GM03348 (cell line): ENCODE measurements at places on chromosomes 3 and 15.
A peak's percentile ranks its signal among the peaks of the same experiment; 100 is the strongest.

GRCh38 chr15:77420610-77421369 is at the start of gene HMG20A:
HMG20A (plus strand) TSS chr15:77420888; CDS start chr15:77458408, 37,520 bp downstream.
- peak; percentile 75 for DNase-seq

GRCh38 chr15:25850154-25851111 is 12.7 kb downstream of the ATP10A start:
- peak; percentile 93 for DNase-seq

GRCh38 chr3:134464064-134464688 is 21.6 kb downstream of the ANAPC13 start:
- DNase-seq: peak; percentile 91

- DNase-seq: peak; percentile 74
Observed at GRCh38 chr15:73927003-73927475, 777 bp downstream of the LOXL1 start.

GRCh38 chr3:194103505-194103904 is 32.4 kb upstream of the HES1 start:
- DNase-seq: no peak

- DNase-seq: no peak
Observed at GRCh38 chr3:37441689-37442088, 267.3 kb upstream of the LRRFIP2 start.

GRCh38 chr3:153628591-153628990 is 466.6 kb downstream of the RAP2B start:
- no peak for DNase-seq

- no peak for DNase-seq
Observed at GRCh38 chr3:32194653-32195052, 43.8 kb upstream of the CMTM8 start.

GRCh38 chr15:31060429-31061140 is 40.9 kb downstream of the TRPM1 start:
- DNase-seq: no peak

DNA sequence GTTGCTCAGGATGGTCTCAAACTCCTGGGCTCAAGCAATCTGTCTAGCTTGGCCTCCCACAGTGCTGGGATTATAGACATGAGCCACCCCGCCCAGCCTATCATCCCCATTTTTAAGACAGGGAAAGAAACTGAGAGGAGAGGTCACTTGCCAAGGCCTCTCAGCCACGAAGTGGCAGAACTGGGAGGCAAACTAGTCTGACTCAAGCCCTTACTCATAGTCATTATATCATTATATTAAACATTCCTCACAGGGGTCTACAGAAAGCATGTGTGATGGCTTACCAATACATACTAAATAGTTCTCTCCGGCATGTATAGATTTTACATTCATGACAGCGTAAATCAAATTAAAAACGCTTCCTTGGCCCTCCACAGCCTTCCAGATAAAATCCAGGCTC is 62.0 kb upstream of the ZBTB38 start:
- no peak for DNase-seq

DNA sequence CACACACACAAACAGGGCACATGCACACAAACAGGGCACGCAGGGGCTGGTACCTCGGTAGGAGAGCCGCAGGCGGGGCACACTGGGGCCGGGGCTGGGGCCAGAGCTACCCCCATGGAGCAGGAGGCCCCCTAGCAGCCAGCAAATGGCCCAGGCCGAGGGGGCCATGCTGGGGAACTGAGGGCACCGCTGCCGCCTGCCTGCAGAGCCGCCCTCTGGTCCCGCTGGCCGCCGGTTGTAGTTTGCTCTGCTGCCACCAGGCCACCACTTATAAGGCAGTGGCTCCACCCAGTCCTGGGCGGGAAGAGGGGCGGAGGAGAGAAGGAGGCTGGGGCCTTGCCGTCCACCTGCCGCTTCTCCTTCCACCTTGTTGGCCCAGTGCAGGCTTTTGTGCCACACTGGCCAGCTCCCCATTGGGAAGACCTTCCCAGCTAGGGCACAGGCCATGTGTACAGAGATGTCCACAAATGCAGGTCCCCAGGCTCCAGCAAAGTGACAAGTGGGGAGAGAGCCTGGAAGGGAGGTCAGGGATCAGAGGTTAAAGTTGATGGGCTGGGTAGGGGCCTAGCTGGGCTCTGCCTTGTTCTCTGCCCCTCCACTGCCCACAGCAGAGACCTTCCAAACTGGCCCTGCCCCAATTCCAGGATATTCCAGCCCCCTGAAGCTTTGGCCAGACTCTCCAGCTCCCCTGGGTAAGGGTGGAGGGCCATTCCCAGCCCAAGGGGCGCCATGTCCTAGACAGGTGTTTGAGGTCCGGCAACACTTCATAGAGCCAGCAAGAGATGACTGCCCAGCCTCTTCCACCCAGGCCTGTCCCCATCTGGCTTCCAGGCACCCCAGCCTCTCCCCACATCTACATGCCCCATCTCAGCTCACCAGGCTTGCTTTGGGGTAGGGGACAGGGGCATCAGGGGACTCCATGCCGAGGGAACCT is at the start of gene SEMA3G:
Gene SEMA3G (minus strand): TSS at position 244 of the 934 bp plus-strand sequence. CDS start 76 bp downstream, at position 168.
- peak; percentile 88 for DNase-seq

- DNase-seq: peak; percentile 45
Observed at GRCh38 chr3:144652573-144652972, 681.0 kb downstream of the DIPK2A start.

DNA sequence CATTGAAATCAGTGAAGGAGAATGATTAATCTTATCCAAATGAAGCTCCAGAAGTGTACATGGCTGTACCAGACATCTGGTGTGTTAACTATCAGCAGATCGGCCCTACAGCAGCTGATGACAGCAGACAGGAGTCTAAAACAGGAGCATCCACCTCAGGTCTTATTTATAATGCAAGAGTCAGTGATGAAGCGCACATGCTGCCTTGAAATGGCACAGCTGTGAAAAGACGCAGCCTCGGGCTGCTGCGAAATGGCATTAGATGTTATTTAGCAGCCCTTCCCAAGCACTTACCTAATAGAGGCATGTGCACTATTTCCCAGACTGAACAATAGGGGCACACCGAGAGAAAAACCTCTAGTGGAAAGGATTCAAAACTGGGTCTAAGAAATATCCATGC is 472.3 kb upstream of the CBLB start:
- peak; percentile 16 for DNase-seq

DNA sequence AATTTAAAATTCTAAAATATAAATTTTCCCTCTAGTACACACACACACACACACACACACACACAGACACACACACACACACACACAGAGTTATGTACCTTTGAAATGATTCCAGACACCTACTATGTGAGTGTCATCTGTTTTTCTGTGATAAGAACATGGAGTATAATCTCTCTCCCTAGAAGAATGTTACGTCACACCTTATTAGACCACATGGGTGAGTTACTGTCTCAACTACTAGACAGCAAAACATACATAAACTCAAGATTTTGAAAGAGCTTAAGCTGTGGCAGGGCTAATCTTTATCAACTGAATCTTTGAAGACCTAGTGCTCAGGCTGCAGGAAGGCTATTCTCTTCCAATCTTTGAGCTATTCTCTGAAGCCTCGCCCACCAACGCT is 385.9 kb upstream of the BCHE start:
- no peak for DNase-seq

GRCh38 chr15:63540449-63540848 is 36.1 kb downstream of the USP3 start:
- no peak for DNase-seq

DNA sequence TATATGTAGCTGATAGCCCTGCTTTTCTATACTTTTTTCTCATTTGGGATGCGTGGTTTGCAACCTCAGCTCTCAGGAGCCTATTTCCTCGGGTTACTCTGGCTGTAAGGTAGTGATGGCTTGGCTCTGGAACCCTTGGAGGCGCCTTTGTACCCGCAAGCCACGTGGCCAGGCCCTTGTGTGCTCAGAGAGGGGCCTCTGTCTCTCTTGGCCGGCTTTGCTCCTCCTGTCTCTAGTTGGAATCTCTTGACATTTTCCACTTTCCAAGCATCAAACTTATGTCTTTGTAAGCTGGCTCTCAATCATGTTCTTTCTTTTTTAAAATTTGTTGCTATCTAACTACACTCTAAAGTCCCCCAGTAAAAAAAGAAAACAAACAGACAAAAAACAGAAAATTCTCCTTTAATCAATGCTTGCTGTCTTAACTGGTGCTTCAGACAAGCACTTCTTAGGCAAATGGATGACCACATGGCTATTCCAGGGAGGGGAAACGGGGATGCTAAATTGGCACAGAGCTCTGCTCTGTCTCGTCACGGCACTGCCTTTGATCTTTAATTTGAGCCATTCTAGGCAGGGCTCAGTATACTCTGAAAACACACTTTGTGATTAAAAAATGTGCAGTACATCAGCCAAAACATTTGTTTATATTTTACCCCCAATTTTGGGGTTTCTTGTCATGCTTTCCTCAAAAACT is 180.4 kb upstream of the NR2E3 start:
- DNase-seq: no peak

DNA sequence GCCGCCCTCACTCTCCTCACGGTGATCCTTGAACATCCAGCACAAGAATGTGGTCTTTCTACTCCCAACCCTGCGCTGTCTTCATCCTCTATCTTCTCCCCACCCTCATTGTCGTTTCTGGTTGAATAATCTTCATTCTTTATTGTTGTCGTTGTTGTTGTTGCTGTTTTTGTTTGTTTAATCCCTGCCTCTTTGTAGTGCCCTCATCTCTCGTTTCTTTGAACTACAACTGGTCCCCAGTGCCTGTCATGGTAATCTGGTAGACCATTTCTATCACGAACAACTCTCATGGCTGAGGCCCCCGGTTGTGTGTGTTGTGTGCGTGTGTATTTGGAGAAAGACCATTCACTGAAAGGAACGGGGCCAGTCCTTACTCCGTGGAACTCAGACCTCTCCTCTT is 1.3 kb upstream of the MYO5A start:
- DNase-seq: no peak

GRCh38 chr15:81896356-81896755 is 149.5 kb downstream of the MEX3B start:
- DNase-seq: no peak

DNA sequence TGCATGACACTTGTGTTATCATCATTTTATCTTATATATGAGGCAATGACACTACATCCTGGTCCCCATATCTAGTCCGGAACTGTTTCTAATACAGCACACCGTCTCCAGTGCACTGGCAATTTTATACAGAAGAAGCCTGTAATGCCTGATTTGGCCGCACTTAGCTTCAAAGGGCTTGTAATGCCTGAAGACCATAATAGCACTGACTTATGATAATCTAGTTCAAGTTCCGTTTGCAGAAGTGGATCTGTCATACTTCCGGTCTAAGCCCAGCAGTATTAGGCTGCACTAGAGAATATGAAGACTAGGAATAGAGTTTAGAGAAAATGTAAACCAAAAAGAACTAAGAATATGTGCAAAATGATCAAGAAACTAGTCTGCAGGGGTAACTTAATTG is 1.3 kb downstream of the BNIP2 start:
- DNase-seq: peak; percentile 27

- DNase-seq: no peak
Observed at GRCh38 chr3:186831798-186832197, 10.7 kb upstream of the ADIPOQ start.

- peak; percentile 52 for DNase-seq
Observed at GRCh38 chr3:111715911-111716523, 120.9 kb upstream of the ZBED2 start.

DNA sequence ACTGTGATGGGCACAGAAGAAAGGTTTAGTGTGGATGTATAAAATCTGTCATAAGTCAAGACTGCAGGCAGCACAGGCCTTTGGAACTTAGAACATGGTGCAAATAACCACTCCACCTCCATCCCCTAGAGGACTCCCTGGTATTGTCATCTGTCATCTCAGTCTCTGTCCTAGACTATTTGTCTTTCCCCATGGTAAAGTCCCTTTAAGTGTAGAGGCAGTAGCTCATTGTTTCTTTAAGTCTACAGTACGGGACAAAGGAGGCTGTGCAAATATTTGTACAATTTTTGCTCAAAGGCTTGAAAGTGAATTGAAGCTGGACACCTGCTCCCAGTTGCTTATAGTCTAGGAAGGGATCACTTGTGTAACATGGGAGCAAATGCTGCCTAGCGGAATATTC is 3.2 kb upstream of the PXYLP1 start:
- DNase-seq: no peak

DNA sequence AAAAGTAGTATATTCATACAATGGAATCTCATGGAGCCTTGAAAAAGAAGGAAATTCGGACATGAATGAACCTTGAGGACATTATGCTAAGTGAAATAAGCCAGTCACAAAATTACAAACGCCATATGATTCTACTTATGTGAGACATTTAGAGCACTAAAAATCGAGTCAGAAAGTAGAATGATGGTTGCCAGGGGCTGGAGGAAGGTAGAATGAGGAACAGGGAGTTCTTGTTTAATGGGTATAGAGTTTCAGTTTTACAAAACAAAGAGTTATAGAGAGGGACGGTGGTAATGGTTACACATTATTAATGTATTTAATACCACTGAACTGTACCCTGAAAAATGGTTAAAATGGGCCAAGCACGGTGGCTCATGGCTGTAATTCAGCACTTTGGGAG is 19.5 kb downstream of the UBXN7 start:
- DNase-seq: no peak

DNA sequence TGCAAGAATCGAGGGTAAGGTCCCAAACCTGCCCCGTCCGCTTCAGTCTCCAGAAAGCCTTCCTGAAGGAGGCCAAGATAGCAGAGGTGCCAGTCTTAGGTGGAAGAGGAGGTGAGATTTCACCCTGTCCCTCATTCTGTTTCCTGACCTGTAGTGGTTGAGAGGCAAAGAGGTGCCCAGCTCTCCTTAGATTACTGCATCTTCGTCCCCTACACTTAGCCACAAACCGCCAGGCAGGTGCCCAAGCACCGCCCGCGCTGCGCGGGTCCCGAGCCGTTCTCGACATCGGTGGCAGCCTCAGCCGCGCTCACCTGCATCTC is 23.8 kb upstream of the POLG start:
- DNase-seq: no peak

- peak; percentile 39 for DNase-seq
Observed at GRCh38 chr15:76345880-76346668, 9.5 kb downstream of the ISL2 start.

GRCh38 chr3:130707902-130708601 is 38.6 kb downstream of the PIK3R4 start:
- DNase-seq: peak; percentile 5

DNA sequence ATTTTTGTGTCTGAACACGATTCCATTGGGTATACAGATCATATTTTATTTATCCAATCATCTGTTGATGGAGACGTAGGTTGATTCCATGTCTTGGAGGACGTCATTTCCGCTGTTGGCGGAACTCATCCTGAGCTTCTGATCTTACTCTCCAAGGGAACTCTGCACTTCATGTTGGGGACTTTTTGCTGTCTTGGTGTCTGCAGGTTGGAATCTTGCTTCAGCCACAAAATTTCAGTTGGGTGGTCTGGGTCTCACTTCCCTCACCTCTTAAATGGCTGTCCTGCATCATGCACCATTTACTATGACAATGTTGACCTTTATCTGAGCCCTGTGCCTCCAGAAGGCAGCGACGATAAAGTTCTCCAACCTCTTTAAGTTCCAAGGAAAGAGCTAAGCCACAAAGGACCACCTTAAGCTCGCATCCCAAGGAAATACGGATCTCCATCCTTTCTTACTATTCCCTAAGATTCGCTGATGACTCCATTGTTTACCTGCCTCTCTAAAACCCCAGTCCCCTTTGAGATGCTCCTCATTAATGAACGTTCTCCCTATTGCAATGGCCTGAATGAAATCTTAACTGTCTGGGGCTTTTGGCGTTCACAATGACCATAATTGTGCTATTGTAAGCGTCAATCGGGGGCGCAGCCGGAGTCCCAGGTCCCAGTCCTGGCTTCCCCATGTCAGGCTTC is 23.1 kb upstream of the RNU6-1 start:
- DNase-seq: no peak
